COR-L47 (cell line): ENCODE measurements at places on chromosomes 4 and X.
A peak's percentile ranks its signal among the peaks of the same experiment; 100 is the strongest.

DNA sequence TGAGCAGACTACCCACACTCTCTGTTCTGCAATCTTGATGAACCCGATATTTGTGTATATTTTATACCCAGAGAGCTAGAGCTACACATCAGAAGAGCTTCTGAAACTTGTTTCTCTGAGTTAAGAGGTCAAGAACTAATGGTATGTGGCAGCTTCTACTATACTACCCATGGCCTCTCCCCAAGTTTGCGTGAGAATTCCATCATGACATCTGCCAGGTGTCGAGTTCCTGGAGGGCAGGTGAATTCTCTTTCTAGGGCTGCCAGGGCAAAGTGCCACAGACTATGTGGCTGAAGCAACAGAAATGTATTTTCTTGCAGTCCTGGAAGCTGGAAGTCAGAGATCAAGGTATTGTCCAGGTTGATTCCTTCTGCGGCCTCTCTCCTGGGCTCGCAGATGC is 4.4 kb downstream of the SORCS2 start:
- DNase-seq: no peak

DNA sequence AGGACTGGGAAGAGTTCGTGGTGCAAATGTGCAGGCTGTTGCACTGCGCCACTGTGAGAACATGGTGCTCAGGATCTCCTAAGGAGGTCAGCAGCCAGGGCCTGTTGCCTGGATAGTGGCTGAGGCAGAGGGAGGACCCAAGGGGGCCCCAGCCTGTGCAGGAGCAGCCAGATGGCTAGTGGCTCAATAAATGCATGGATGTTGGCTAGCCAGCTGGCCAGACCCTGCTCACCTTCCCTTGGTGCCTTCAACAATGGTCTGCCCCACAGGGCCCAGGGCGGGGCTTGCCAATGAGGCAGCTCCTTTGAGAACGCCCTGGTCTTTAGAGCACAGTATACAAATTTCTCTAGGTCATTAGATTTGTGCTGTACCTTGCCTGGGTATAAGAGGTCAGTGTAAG is 67.4 kb downstream of the TNIP2 start:
- DNase-seq: no peak

GRCh38 chr4:112127803-112128202 is 17.5 kb upstream of the FAM241A start:
- DNase-seq: no peak

DNA sequence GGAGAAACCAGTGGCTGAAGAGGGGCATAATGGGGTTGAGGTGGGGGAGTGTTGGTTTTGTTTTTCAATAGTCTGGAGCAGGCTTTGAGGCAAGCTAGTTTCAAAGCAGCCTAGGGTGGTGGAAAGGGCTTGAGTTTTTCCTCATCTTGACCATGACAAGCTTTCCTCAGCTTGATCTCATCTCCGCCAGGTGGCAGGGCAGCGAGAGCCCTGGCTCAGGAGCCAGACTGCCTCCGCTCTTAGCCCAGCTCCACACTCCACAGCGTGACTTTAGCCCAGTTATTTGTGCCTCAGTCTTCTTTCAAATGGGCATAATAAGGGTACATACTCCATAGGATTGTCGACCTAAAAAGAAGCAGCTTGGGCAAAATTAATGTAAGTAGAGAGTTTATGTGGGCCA is 29.9 kb upstream of the SOWAHD start:
- no peak for DNase-seq

GRCh38 chr4:140870427-140870826 is 114.2 kb upstream of the TBC1D9 start:
- peak; percentile 41 for DNase-seq

GRCh38 chr4:118352843-118353533 is at the start of gene PRSS12:
TSS of gene PRSS12 (minus strand) at chr4:118353003. CDS start at chr4:118352720, 283 bp downstream.
- DNase-seq: peak; percentile 86

- no peak for DNase-seq
Observed at GRCh38 chr4:15198070-15198727, 195.9 kb downstream of the CPEB2 start.

DNA sequence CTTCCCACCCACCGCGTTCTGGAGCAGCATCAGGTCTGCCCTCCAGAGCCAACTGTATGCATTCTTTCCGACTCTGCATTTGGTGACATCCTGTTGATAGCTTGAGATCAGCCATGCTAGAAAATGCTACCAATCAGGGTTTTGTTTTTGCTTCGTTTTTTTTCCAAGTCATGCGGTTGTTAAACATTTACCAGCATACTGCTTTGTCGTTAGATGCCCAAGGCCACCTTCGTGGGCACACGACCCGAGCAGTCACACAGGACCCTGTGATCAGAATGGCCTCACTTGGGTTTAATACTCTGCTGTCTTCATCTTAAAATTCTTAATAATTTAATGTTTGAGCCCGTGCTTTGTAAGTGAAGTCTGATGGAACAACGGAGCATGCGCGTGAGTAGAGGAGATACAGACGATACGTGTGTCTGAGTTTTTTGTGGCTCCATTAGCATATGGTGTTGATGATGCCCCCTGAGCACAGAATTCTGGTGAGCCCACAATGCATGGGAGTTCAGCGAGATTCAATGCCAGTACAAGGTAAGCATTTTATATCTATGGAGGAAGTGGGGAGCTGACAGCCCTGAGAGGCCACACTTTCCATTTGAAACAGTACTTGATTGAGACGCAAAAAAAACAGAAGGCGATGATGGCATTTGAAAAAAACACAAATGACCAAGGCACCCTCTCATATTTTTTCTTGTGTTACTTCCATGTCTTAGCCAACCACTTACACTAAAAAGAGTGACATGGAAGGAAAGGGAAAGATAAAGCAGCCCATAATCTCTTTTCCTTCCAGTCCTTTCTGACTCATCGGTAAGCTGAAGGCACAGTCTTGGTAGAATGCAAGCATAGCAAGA is 323.6 kb downstream of the BCOR start:
- DNase-seq: no peak

DNA sequence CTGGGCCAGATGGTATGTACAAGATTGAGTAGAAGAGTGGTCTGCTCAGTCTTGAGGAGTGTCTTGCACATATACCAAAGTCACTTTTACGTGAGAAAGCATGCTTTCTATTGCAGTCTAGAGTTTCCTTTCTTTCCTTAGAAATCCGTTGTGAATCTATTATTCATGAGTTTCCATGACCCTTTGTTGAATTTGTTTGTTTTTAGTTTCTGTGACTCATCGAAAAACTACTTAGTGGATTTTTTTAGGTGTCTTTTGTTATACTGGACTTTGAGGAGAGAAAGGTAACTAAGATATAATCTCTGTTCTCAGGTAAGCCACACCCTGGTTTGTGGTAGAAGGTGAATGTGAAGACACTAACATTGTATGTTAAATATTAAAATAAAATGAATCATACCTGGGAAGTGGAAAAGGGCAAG is 23.0 kb downstream of the GALNT7 start:
- peak; percentile 51 for DNase-seq

DNA sequence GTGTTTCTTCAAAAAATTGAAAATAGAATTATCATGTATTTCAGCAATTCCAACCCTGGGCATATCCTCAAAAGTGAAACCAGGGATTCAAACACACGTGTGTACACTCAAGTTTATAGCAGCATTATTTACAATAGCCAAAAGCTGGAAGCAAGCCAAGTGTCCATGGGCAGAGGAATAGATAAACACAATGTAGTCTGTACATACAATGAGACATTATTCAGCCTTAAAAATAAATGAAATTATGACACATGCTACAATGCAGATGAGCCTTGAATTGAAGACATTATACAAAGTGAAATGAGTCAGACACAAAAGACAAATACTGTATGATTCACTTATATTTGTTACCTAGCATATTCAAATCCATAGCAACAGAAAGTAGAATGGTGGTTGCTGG is 853.4 kb downstream of the STIM2 start:
- peak; percentile 82 for DNase-seq

DNA sequence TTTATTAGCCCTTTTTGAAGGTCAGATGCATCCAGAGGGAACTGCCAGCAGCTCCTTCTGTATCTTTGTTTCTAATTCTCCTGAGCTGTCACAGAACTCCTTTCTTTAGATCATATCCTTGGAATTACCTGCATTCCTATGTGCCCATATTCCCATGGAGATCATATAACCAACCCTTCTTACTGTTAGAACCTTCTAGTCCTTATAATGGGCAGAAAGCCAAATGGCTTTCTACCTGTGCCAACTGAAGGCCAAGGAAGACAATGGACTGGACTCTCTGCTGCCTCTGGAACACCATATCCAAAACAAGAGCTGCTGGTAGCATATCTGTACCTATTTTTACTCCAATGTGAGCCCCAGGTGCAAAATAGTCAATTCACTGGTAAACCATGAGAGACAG is 60.7 kb downstream of the TBC1D9 start:
- DNase-seq: peak; percentile 34

GRCh38 chr4:76830612-76830963 is 67.4 kb downstream of the SOWAHB start:
- DNase-seq: no peak

- no peak for DNase-seq
Observed at GRCh38 chr4:109303140-109303496, 660 bp upstream of the COL25A1 start.

DNA sequence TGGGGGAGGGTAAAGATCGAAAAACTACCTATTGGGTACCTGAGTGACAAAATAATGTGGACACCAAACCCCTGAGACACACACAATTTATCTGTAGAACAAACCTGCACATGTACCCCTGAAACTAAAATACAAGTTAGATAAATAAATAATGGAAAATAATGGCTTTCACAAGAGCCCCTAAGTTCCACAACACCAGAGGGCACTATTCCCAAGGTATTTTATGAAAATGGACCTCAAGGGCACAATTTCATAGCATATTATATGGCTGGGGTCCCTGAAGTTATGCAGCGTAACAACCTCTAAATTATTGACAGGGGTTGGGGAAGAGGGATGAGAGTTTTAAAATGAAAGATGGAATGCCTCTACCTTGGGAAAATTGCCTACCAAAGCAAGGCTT is 81.3 kb upstream of the TMEM33 start:
- no peak for DNase-seq

GRCh38 chr4:1356181-1356998 is 9.4 kb downstream of the UVSSA start:
- peak; percentile 40 for DNase-seq
